Lung microvascular endothelial cell (primary cell): ENCODE measurements at places on chromosomes 3 and 15. TPM values are rescaled to one million over a fixed set of nuclear protein-coding genes. Genes with fewer than 3 reads are reported as not detected.

The OR5K2 gene
- not detected in 2 replicates for total RNA-seq

The SLC6A11 gene
- total RNA-seq, result not detected in 2 replicates

The MYO5C gene
- 7.4 and 8.5 TPM in 2 replicates for total RNA-seq

The IL16 gene
- 0.99 and 1.5 TPM in 2 replicates for total RNA-seq

- no peak for DNase-seq
Measured at GRCh38 chr15:23690015-23690414, 2.9 kb upstream of the NDN start.

GRCh38 chr3:134355416-134355815 is 18.8 kb downstream of the AMOTL2 start:
- DNase-seq, result no peak

DNA sequence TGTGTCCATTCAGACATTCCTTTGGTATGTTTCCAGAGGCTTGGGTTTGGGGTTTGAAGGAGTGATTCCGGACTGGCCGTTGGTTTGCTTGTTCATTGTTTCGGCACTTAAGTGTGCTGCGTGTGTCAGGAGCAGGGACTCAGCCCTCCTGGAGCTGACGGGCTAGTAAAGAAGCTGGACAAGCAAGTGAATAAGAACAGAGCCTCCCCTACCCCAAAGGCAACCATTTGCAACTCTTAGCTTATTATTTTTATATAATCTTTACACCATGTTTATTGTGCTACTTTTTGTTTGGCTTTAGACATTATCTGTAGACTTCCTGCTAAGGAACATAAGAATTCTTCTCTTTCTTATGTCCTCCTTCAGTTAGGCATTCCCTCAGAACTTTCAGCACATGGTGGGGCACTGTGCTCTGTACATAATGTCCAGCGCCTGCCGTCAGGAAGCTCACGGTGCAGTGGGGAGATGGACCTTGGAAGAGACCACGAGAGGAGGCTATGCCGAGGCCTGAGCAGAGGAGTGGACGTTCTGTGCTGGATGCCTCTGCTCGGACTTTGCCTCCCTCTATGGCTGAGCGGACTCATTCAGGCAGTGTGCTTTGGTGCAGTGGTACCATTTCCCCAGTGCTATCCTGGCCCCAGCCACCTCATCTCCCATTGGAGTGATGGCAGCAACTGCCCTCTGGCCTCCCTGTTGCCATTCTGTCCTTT is 65.4 kb downstream of the EEFSEC start:
- DNase-seq, result no peak

DNA sequence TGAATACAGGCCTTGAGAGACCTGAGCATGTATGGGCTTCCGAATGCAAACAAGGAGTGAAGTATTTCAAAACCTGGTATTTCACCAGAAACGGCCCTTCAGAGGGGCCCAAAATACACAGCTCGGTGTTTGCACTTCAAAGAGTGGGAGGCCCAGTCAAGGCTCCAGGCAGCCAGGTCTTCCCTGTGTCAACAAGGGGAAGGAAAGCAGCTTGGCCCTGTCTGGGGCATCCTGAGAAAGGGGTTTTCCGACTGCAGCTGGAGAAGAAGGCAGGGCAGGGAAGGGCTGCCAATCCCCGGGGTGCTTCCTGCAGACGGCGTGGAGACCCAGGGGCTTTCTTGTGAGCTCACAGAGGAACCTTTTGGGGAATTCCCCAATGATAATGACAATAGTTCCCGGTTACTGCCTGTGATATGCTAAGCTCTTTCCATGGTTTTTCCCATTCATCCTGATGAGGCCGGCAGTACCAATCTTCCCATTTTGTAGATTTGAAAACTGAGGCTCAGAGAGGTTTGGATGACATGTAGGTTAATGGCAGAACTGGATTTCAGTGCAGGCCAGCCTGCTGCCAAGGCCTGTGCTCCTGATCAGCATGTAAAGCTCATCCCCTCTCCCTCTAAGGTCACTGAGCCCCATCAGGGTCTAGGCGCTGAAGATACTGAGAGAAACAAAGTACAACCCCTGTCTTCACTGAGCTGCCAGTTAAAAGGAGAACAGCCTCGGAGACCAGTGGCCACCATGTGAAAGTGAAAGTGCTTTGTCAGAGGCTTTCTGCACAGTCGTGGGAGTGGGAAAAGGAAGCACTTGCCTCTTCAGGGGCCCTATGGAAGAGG is 43.0 kb upstream of the TLE3 start:
- peak; percentile 79 for DNase-seq

- peak; percentile 37 for DNase-seq
Measured at GRCh38 chr3:153232851-153233271, 70.8 kb downstream of the RAP2B start.

DNA sequence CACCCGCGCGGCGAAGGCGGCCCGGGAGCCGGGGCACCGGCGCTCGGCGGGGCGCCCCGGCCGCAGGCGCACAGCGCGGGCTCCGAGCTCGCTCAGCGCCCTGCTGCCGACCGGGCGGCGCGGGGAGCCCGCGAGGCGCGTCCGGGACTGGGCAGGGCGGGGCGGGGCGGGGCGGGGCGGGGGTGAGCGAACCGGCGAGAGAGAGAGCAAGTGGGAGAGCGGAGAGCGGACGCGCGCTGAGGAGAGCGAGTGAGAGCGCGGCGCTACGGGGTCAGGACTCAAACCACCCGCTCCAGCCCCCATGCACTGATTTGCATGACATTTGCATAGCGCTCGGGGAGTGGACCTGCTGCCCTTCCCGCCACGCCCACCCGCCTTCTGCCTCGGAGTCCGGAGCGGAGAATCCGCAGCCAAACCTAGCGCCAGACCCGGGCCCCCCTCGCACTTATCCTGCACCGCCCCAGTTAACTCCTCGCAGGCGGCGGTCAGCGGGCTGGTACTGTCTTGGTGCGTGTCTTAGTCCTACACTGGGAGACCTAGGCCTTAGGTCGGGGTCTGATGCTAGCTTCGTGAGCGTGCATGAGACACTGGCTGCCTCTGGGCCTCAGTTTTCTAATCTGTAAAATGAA is at the start of gene MYLK:
Gene MYLK, minus strand, starts transcription at position 130 of the 629 bp plus-strand sequence. CDS start 90,491 bp downstream, outside the sequence.
- DNase-seq, result peak; percentile 76

GRCh38 chr3:156293566-156293965 is 173.2 kb downstream of the KCNAB1 start:
- no peak for DNase-seq

GRCh38 chr3:60219501-60219900 is 1031.8 kb downstream of the FHIT start:
- DNase-seq, result no peak
